Activated effector memory CD4-positive, alpha-beta T cell treated with Interleukin-2 at 50 U/mL for 16 hours (primary cell): ENCODE measurements at places on chromosomes 5 and 9.

- DNase-seq = no peak
Observed at GRCh38 chr9:29208670-29209069, 1635.4 kb upstream of the C9orf72 start.

- DNase-seq = peak; percentile 32
Observed at GRCh38 chr9:78121488-78121887, 89.9 kb upstream of the GNAQ start.

DNA sequence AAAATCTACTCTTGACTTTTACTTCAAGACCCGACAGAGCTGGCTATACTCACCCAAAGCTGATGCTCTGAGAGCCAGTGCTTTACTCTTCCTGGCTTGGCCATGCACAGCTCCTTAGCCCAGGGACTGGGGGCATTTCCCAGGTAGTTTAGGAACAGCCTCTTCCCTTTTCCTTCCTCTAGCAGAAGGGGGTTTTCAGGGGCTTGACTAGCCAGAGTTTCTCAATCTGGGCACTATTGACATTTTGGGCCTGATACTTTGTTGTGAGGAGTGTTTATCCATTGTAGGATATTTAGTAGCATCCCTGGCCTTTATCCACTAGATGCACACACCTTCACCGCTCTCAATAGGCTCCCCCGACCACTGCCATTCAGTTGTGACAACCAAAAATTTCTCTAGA is 50.0 kb upstream of the RFX3 start:
- DNase-seq = no peak

GRCh38 chr9:1200847-1201251 is 150.7 kb downstream of the DMRT2 start:
- no peak for DNase-seq

DNA sequence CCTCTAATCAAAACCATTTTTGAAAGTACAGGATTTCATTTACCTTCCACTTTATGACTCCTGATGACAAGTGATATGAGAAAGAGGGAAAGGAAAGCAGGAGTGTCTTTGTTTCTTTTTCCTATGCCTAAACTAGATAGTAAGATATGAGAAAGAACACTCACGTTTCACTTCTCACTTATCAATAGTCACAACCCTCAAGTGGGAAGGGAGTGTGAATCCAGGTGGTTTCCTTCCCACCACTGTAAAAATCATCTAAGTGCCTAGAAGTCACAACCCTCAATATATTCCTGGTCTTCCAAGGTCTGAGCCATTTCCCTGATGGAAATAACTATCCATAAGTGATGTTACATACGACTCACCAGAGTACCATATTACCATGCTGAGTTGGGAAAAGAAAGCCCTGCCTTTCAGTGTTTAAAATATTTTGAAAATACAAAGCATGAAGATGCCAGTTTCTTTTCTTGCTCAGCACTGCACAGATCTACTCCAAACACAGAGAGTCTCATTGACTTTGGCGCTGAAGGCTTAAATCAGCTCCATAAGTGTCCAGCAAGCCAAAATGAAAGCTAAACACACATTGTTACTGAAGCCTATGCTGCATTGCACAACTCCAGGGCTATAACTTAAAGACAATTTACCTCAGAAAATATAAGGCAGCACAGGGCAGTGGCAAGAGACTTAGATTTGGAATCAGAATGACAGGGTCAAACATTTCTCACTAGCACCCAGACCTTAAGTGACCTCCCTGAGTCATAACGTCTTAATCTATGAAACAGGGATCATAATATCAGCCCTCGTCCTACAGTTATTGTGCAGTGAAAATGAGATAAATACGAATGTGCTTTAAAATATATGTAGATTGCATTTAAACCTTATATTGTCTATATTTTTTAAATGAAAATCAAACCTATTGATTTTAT is 301.2 kb downstream of the KIAA0825 start:
- DNase-seq = no peak

DNA sequence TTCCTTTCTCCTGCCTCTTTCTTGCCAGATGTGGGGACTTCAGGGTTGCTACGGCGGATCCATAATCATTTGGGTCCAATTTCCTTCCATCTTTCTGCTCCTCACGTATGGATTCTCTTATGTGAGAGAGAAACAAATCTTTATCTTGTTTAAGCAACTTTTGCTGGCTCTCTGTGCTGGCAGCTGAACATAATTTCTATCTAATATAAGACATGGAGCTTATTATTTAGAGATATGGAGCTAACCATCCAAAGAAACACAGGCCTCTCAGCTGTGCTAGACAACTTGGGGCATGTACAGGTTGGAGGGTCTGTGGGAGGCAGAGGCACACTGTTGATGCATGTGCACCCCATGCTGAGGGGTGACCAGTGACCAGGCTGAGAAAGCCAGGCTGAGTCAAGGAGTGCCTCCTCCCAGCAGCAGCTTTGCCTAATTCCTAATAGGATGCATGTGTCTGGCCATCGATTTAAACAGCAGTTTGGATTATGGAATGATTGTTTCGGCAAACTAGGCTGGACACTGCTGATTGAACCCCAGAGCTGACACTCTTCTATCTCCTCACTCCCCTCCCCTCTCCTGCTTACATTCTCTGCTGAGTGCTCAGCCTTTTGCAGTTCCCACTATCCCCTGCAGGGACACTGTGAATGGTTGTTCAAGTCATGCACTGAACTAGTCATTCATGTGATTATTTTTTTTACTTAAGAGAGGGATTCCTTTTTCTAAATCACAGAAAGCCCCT is 195.8 kb downstream of the ERCC6L2 start:
- DNase-seq = no peak

GRCh38 chr5:86143837-86144236 is 473.9 kb upstream of the COX7C start:
- DNase-seq = no peak

GRCh38 chr9:133916159-133916541 is 76.0 kb downstream of the VAV2 start:
- no peak for DNase-seq

DNA sequence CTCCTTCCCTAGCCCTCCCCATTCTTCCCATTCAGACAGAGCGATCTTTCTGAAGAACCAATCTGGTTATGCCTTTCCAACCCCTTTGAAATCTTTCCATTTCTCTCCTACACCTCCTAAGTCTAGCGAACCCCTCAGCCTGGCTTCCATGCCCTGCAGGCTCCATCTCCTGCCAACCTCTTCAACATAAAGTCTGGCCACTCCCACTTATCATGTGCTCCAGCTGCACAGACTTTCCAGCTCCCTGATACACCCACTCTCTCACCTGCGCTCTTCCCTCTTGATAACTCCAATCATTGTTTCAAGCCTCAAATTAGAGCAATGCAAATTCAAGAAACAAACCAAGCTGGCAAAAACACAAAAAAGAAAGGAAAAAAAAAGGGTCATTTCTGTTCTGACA is 3.8 kb upstream of the ORM1 start:
- no peak for DNase-seq
